ENCODE measurements at places on chromosomes 7 and 10.

DNA sequence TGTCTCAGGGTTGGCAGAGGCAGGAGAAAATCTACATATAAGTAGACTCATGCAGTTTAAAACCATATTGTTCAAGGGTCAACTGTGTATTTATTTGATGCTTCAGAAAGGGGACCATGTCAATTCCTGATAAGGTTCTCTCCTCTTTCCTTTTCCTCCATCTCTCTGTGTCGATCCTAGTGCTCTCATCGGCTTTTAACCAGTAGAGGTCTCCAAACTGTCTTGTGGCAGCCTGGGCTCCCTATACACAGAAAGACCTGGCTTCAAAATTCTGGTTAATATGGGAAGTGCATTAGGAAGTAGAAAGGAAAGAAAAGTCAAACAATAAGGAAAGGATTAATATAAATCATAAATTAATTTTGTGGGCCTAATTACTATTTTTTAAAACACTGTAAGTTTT lies 304.4 kb upstream of the C7orf33 start:
- DNase-seq: no peak

DNA sequence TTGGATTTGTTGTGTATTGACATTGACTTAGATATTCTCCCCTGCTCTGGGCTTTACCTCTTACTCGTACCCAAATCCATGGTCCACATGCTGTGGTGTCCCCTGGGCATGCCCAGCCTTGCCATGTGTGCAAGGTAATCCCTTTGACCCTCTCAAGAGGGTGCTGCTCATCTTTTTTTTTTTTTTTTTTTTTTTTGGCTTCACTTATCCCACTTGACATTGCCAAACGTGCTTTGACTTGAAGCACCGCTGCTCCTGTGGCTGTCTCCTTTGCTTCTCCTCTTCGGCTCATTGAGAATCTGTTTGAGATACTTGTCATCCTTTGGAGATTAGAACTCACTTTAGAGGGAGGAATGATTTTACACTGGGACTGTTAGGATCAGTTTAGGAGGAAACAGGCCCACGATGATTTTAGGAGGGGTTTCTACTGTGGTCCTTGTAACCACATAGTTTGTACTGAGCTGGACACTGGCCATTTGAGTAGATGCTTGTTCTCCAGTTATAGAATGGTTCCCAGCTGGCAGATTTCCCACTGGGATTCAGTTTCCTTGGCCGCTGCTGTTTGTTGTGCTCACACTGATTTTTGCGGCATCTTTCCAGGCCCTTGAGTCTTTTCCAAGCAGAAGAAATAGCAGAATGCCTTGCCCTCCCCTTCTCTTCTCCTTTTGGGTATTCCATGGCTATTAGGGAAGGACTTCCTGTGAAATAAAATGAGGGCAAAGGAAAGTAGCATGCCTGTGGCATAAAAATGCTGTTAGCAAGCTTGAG lies 184.8 kb downstream of the AUTS2 start:
- DNase-seq: peak; percentile 88

GRCh38 chr7:138902161-138902560 lies 79.0 kb downstream of the KIAA1549 start:
- DNase-seq: no peak

- peak; percentile 9 for DNase-seq
Observed at GRCh38 chr7:140485500-140486265, 6.4 kb upstream of the MKRN1 start.

DNA sequence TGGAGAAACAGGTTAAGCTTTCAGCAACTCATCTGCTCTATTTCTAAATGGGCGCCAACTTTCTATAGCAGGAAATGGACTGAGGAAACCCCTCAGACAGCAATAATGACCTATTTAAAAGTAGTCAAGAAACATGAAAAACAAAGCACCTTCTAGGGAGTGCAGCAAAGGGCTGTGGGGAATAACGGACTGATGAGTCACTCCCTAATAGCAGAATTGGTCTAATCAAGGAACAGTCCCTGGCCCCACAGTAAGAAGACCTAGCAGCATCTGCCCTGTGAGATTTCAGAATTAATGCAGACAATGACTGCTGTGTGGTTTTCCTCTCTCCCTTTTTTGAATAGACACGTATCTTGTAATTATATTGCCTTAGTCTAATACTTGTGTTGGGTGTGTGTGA lies 602.9 kb downstream of the IPMK start:
- DNase-seq: no peak

GRCh38 chr10:42753507-42754154 lies 29.0 kb upstream of the BMS1 start:
- no peak for DNase-seq

GRCh38 chr7:4659551-4660286 lies 22.4 kb upstream of the FOXK1 start:
- DNase-seq: no peak

DNA sequence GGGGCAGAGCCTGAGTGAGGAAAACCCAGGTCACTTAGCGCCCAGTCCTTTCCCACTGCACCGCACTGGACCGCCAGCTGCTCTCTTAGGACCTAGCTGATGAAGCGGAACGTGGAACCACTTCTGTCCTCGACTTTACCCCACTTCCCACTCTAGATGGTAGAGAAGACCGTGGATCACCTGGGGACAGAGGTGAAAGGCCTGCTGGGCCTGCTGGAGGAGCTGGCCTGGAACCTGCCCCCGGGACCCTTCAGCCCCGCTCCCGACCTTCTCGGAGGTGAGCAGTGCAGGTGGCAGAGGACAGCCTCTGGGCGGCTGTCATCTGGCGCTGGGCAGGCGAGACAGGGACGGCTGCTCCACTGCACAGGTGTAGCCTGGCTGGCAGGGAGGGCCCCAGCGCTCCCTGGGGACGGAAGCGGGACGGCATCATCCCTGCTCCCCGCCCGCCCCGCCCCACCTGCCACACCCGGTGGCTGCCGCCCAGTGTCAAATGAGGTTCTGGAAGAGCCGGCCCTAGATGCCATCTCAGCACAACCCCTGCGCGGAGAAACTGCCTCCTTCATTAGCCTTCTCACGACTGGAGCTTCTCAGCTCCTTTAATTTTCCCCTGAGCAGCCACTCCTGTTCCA lies 11.7 kb downstream of the PLAC9 start:
- no peak for DNase-seq

- peak; percentile 98 for DNase-seq
Observed at GRCh38 chr10:113073549-113074189, 123.6 kb downstream of the TCF7L2 start.

- no peak for DNase-seq
Observed at GRCh38 chr10:76178532-76179292, 747.3 kb downstream of the LRMDA start.

- DNase-seq: no peak
Observed at GRCh38 chr10:117748058-117748457, 205.5 kb downstream of the EMX2 start.
